Mucosa of descending colon (tissue), 3 donors: ENCODE measurements at places on chromosomes 3 and 15. TPM values are rescaled to one million over a fixed set of nuclear protein-coding genes. Genes with fewer than 3 reads are reported as not detected.

THSD4 gene
- total RNA-seq: 18.3 TPM

SLC9C1 gene
- total RNA-seq: 0.34 TPM

SLC51B gene
- 70.1 TPM for total RNA-seq

MYRIP gene
- total RNA-seq: 7.2 TPM

RGMA gene
- total RNA-seq: 88.4 TPM

TRA2B gene
- 92.0 TPM for total RNA-seq

DAZL gene
- not detected for total RNA-seq

CTNNB1 gene
- 348 TPM for total RNA-seq

ARNT2 gene
- total RNA-seq: 11.1 TPM

CPN2 gene
- not detected for total RNA-seq

ASB14 gene
- total RNA-seq: not detected

ZNF662 gene
- 14.4 TPM for total RNA-seq

GABRR3 gene
- total RNA-seq: not detected

CCR1 gene
- 8.7 TPM for total RNA-seq

CFAP100 gene
- not detected for total RNA-seq

MRPS22 gene
- 39.4 TPM for total RNA-seq

SCAANT1 gene
- not detected for total RNA-seq

RAMAC gene
- total RNA-seq: 19.5 TPM

CHRNA3 gene
- total RNA-seq: 1.9 TPM

LRRC15 gene
- 0.29 TPM for total RNA-seq

SLC22A14 gene
- 0.16 TPM for total RNA-seq

P2RY13 gene
- 0.29 TPM for total RNA-seq

IL17RD gene
- 1.4 TPM for total RNA-seq

NAALADL2 gene
- 20.8 TPM for total RNA-seq

UBA7 gene
- 139 TPM for total RNA-seq

EMC7 gene
- total RNA-seq: 59.6 TPM

INSYN1 gene
- total RNA-seq: 9.0 TPM

ARHGEF26 gene
- 46.4 TPM for total RNA-seq

TRIM59 gene
- 6.0 TPM for total RNA-seq

ANKRD34C gene
- 0.06 TPM for total RNA-seq

MYL3 gene
- total RNA-seq: 1.2 TPM

FANCD2 gene
- total RNA-seq: 5.4 TPM

PLCB2 gene
- 9.9 TPM for total RNA-seq

CISH gene
- 19.2 TPM for total RNA-seq

AGBL1 gene
- 0.32 TPM for total RNA-seq

FEZF2 gene
- not detected for total RNA-seq

ITIH1 gene
- total RNA-seq: not detected

SMAD6 gene
- total RNA-seq: 11.5 TPM

MUC20 gene
- 147 TPM for total RNA-seq
